ENCODE measurements at places on chromosomes 5 and 9.

- DNase-seq, result no peak
These were observed 1.1 kb downstream of the IL4 start for GRCh38 chr5:132674671-132675506.

DNA sequence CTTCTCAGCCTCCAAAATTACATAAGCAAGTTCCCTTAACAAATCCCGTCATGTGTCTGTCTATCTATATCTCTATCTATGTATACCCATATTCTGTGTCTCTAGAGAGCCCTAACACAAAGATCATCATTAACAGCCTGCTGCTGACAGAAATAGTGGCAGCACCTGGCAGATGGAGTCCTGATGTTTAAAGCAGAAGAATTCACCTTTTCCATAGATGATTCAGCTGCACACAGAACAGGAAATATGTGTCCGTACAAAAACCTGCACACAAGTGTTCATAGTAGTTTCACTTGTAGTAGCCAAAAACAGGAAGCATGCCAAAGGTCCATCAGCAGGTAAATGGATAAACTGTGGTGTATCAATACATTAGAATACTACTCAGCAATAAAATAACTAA lies 45.0 kb upstream of the ACO1 start:
- no peak for DNase-seq

GRCh38 chr5:135220394-135221186 lies 178.4 kb downstream of the MACROH2A1 start:
- DNase-seq, result no peak

- no peak for DNase-seq
These were observed 20.8 kb downstream of the STKLD1 start for GRCh38 chr9:133396952-133397351.

DNA sequence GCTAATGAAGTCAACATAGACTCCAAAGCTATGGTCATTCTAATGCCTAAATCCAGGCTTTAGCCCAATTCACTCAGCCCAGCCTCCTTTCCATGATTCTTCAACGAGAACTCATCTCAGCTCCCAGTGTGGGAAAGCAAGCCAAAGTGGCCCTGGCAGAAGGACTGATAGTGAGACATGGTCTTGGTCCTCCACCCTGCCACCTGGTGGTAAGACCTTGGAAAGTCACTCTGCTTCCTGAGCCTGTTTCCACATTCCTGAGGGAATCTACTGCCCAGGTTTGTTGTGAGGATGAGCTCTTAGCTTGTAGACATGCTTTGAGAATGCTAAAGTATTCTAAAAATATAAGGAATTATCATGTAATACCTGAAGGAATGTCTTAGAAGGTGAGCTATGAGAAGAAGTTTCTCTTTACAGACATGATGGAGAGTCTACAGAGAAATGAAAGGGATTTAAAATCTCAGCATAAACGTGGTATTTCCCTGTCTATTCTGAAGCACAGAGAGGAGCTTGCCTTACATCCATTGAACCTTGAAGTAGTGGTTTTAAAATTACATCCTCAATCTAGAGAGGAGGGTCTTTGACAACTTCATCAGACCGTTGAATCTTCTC lies 173.5 kb downstream of the TRIM32 start:
- DNase-seq, result peak; percentile 60
